ENCODE measurements at places on chromosomes 3 and 15. TPM values are rescaled to one million over a fixed set of nuclear protein-coding genes. Genes with fewer than 3 reads are reported as not detected.

NMNAT3 gene
- 8.2 TPM for polyA plus RNA-seq

GOLGA8T gene
- polyA plus RNA-seq = not detected

- DNase-seq = no peak
These were observed 92.1 kb upstream of the GPR149 start for GRCh38 chr3:154522036-154522602.

- no peak for DNase-seq
These were observed 19.6 kb upstream of the SLC7A14 start for GRCh38 chr3:170605490-170605889.
